ENCODE measurements at places on chromosomes 7 and 10.

- DNase-seq = no peak
Observed at GRCh38 chr10:29256586-29256985, 32.3 kb upstream of the LYZL1 start.

GRCh38 chr7:25574828-25575227 is 346.5 kb upstream of the NPVF start:
- DNase-seq = no peak

DNA sequence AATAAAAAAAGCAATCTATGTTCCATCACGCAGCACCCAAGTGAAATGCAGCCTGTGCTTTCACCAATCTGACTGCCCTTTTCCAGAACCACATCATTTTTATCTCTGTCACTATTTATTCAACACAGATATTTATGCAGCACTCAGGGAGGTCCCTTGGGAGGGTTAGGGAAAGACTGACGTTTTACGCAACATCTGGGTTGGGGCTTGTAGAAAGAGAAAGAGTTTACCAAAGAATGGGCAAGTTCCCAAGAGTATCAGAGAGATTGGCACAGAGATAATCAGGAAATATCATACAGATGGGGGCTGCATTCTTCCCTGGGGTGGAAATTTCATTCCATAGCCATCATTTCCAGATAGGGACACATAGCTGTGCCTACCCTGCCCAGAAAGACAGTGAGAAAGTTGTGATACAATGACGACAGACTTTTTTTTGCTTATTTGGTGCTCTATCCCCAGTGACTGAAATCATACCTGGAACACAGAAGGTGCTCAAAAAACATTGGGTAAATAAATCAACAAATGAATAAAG is 474.2 kb downstream of the CALN1 start:
- DNase-seq = no peak

- DNase-seq = no peak
Observed at GRCh38 chr10:128530301-128530700, 404.1 kb upstream of the MKI67 start.

DNA sequence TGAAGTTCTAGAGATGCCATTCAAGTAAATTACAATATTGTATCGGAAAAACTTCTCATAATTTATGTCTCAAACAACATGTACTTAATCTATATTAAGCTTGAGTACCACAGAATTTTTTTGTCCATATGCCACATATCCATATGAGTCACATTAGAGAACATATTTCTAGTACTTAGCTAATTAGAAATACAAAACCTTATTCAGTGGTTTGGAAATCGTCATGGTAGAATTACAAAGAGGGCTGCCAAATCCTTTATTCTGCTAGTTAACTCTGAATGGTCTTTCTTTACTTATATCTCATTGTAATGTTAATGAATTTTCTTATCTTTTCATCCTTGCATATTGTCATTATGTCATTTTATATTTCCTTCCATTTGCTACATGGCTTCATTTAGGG is 9.0 kb upstream of the VIM start:
- DNase-seq = no peak

Data from natural killer cell (primary cell).